ENCODE measurements at places on chromosomes 11 and 22. TPM values are rescaled to one million over a fixed set of nuclear protein-coding genes. Genes with fewer than 3 reads are reported as not detected.

GRCh38 chr22:23675502-23676415 lies 15.1 kb upstream of the RGL4 start:
- peak; percentile 5 for DNase-seq
- H3K27ac ChIP-seq = no peak overlapping the region
- H3K27me3 ChIP-seq = peaks cover 12% of the 10 kb centered on the region
- H3K4me1 ChIP-seq = peaks cover 8% of the 10 kb centered on the region
- H3K4me3 ChIP-seq = no peak overlapping the region

DNA sequence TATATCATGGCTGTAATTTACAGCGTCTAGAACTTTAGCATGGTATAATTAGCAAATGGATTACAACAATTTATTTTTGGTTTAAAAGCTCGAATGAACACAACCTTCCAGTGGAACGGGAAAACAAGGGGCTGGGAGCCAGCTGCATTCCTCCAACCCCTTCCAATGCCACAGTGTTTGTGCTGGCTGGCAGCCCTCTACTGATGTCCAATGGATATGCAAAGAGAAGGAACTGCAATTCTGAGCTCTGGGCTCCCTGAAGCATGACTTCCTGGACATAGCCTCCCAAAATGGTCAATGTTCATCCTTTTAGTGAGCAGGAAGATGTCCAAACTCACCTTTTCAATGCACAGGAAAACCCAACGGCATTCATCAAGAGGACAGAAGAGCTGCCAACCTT lies 288.3 kb downstream of the TENM4 start:
- H3K4me1 ChIP-seq = no peaks in the 10 kb centered on the region
- peaks cover 3% of the 10 kb centered on the region for H3K27me3 ChIP-seq
- no peak for DNase-seq
- H3K4me3 ChIP-seq = no peak overlapping the region
- H3K36me3 ChIP-seq = peaks cover 6% of the 10 kb centered on the region

- H3K4me3 ChIP-seq = no peak overlapping the region
- DNase-seq = no peak
- no peaks in the 10 kb centered on the region for H3K27me3 ChIP-seq
- H3K27ac ChIP-seq = no peak overlapping the region
These were observed 21.4 kb downstream of the CD44 start for GRCh38 chr11:35160246-35160824.

GRCh38 chr11:69193151-69193550 lies 37.4 kb downstream of the SMIM38 start:
- H3K36me3 ChIP-seq = peaks cover 25% of the 10 kb centered on the region
- H3K4me3 ChIP-seq = no peak overlapping the region
- H3K27me3 ChIP-seq = peaks cover 15% of the 10 kb centered on the region
- no peak overlapping the region for H3K27ac ChIP-seq
- no peak for DNase-seq
- H3K4me1 ChIP-seq = peaks cover 4% of the 10 kb centered on the region

GRCh38 chr11:3894128-3894731 lies 38.8 kb downstream of the STIM1 start:
- no peak overlapping the region for H3K27ac ChIP-seq
- no peaks in the 10 kb centered on the region for H3K36me3 ChIP-seq
- H3K4me3 ChIP-seq = no peak overlapping the region

- H3K4me3 ChIP-seq = no peak overlapping the region
- no peaks in the 10 kb centered on the region for H3K36me3 ChIP-seq
- H3K27ac ChIP-seq = no peak overlapping the region
- DNase-seq = no peak
These were observed 39.3 kb upstream of the RFPL3 start for GRCh38 chr22:32318361-32318760.

DNA sequence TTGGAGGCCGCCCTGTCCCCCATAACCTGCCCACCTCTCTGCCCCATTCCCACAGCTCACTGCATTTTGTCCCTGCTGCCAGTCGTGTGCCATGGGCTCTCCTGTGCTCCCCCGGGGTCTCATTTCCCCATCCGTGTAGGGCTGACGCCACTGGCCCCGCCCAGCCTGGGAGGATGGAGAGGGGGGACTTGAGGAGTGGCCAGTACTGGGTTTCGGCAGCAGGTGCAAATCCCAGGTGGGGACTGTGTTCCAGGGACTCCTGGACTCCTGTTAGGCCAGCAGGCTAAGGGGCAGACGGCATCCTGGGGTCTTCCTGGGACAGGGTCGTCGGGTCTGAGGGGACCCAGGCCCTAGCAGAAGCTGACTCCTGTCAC lies 1.2 kb upstream of the MYO7A start:
- peak overlapping the region; percentile 49 for H3K4me3 ChIP-seq
- H3K36me3 ChIP-seq = no peaks in the 10 kb centered on the region
- peaks cover 7% of the 10 kb centered on the region for H3K27me3 ChIP-seq
- no peak for DNase-seq
- H3K27ac ChIP-seq = no peak overlapping the region
- H3K4me1 ChIP-seq = peaks cover 15% of the 10 kb centered on the region

GRCh38 chr11:30326906-30327305 lies 4.0 kb downstream of the ARL14EP start:
- H3K4me3 ChIP-seq = no peak overlapping the region
- no peaks in the 10 kb centered on the region for H3K36me3 ChIP-seq

GRCh38 chr11:32894149-32894827 lies 1.7 kb downstream of the QSER1 start:
- H3K27ac ChIP-seq = peak overlapping the region; percentile 100
- peaks cover 22% of the 10 kb centered on the region for H3K27me3 ChIP-seq
- no peaks in the 10 kb centered on the region for H3K36me3 ChIP-seq
- peak overlapping the region; percentile 94 for H3K4me3 ChIP-seq

DNA sequence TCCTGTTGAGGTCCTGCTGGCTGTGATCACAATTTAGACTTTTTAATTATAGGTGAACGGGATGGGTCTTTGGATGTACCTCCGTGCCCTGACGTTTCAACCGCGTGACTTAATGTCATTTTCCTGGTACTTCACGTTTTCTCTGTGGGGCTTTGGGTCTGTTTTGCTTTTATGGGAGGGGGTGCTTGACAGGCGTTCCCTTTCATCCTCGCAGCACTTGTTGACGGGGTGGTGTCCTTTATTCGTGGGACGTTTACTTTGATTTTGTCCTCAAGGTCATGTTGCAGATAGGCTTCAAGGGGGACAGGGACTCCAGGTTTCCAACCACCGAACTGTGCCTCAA lies 994 bp downstream of the PPP6R3 start:
- DNase-seq = no peak
- H3K27me3 ChIP-seq = peaks cover 15% of the 10 kb centered on the region
- H3K4me3 ChIP-seq = peak overlapping the region; percentile 96
- peak overlapping the region; percentile 75 for H3K27ac ChIP-seq
- no peaks in the 10 kb centered on the region for H3K36me3 ChIP-seq

DNA sequence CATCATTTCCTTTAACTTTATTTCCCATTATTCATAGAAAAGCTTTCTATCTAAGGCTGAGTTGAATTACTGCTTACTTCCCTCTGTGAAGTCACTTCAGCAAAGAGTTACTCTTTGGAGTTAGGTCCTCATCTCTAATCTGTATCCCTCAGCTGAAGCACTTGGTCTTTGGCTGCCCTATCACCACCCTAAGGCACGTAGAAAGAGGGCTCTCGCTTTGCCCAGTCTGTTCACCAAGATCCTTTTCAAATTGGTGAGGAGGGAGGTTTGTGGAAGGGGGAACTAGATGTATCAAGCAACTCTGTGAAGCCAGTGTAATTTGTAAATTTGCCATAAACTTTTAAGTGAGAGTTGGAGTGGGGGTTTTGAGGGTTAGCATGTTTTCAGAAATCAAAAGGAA lies 43.4 kb downstream of the PAX6 start:
- H3K27me3 ChIP-seq = no peaks in the 10 kb centered on the region
- DNase-seq = no peak
- H3K27ac ChIP-seq = no peak overlapping the region
- peaks cover 9% of the 10 kb centered on the region for H3K4me1 ChIP-seq
- H3K36me3 ChIP-seq = no peaks in the 10 kb centered on the region

DNA sequence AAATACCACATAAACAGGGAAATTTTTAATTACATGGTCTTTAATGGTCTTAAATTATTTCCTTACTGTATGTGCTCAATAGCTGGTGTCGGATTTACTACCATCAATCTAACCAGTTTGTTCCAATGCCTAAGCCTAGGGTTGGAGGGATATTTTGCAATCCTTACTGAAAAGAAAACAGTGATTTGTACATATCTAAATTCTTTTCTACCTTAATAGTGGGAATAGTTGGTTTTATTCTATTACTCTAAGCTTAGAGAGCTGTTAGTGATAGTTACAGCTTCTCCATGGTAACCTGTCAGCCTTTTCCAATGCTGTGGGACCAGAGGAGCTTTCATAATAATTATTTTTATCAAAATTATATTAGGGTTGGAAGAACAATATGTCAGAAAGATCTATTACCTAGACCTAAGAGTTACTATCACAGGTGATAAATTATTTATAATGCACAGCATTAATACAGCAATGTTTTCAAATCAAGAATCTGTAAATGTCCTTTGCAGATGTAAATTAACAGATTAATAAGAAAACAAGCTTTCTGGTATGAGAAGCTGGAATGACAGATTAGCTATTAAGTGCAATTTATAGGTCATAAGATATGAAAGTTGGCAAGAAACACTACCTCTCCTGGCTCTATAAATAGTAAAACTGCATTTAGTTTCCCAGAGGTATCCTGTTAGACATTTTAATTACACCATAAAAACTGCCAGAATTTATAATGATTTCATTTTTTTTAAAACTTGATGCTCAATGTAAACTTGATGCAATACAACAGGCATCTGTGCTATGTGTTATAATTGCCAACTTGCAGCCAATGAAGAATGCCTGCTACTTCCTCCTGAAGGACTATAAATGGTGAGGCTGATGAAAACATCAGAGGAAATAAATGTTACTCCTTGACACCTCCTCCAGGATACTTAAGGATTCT lies 262.0 kb upstream of the PITPNB start:
- DNase-seq = no peak
- peaks cover 2% of the 10 kb centered on the region for H3K27me3 ChIP-seq
- H3K4me3 ChIP-seq = no peak overlapping the region
- H3K36me3 ChIP-seq = no peaks in the 10 kb centered on the region

DNA sequence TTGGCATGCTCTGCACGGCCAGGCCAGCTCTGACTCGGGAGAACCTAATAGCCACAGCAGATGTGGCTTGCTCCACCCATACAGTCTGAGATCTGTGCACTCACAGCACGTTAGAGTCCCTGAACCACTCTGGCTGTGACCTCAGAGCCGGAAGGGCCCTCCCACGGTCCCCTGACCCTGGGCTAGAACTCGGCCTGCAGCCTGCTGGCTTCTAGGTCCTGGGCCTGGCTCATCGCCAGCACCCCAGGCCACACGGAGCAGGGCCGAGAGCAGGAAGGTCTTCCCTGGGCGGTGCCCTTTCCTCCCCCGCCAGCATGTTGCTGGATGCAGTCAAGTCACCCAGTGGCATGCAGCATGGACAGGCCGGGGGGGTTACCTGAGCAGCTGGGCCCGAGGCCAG lies 35.3 kb upstream of the TTLL12 start:
- DNase-seq = peak; percentile 44
- H3K27ac ChIP-seq = no peak overlapping the region
- H3K4me3 ChIP-seq = no peak overlapping the region
- H3K4me1 ChIP-seq = peaks cover 26% of the 10 kb centered on the region

DNA sequence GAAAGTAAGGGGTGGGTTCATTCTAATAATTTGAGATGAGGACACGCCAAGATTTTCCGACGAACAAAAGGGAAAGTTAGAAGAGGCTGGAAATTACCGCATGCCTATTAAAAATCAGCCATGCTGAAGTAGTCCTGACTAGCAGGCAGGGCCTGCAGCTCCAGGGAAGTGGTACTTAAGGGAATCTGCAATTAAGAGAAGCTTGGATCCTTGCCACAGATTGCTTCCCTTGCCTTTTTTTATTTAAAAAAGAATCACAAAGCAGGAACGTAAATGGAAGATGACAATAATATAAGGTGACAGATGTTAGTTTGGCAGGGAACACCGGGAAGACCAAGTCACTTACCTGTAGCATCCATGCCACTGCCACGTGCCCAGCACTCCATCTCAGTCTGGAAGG lies 359.3 kb downstream of the CADM1 start:
- H3K4me3 ChIP-seq = no peak overlapping the region
- DNase-seq = no peak
- no peak overlapping the region for H3K27ac ChIP-seq

DNA sequence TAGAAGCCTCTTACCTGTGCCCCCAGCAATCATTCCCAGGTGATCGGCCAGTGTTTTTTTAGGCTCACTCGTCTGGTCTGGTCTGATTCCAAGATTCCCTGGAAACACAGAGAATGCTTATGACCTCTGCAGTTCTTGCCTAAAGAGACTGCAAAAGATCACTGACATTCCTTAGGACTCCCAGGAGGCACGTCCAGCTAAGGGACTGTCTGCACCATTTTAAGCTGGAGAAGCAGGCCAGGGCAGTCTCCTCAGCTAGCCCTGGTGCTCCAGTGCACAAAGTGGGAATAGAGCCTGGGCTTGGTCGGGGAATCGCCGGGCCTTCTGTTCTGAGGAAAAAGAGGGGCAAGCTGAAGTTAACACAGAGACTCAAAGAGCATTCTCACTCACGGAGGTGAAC lies 4.8 kb downstream of the CYB5R2 start:
- peaks cover 8% of the 10 kb centered on the region for H3K27me3 ChIP-seq
- H3K36me3 ChIP-seq = no peaks in the 10 kb centered on the region
- DNase-seq = no peak
- no peaks in the 10 kb centered on the region for H3K4me1 ChIP-seq
- H3K27ac ChIP-seq = no peak overlapping the region

- no peak overlapping the region for H3K4me3 ChIP-seq
- no peaks in the 10 kb centered on the region for H3K36me3 ChIP-seq
- H3K27ac ChIP-seq = no peak overlapping the region
- peaks cover 8% of the 10 kb centered on the region for H3K4me1 ChIP-seq
- DNase-seq = no peak
- H3K27me3 ChIP-seq = peaks cover 10% of the 10 kb centered on the region
These were observed 20.8 kb downstream of the TREH start for GRCh38 chr11:118658429-118659313.

DNA sequence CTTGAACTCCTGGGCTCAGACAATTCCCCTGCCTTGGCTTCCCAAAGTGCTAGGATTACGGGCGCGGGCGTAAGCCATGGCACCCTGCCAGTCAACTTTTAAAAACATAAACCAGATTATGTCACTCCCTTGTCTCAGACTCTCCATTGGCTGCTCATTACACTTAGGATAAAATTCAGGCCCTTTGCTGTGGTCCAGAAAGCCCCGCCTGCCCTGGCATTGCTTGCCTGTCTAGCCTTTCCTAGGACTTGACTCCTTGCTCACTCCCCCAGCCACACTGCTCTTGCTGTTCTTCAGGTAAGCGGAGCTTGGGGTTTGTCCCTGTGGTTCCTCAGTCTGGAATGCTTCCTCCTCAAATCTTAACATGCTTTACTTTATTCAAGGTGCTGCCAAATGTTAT lies 30.5 kb downstream of the DIXDC1 start:
- no peak overlapping the region for H3K27ac ChIP-seq
- H3K4me3 ChIP-seq = no peak overlapping the region
- no peak for DNase-seq

TRMU gene
- total RNA-seq = 60.8 TPM

ASPHD2 gene
- total RNA-seq = 19.0 TPM

C11orf52 gene
- total RNA-seq = not detected

PARVB gene
- 7.7 TPM for total RNA-seq

ZNF202 gene
- total RNA-seq = 18.2 TPM

LRRC56 gene
- total RNA-seq = 2.6 TPM

CCDC88B gene
- total RNA-seq = 83.6 TPM

MYBPC3 gene
- not detected for total RNA-seq

NCF4 gene
- total RNA-seq = not detected

MGAT3 gene
- total RNA-seq = 12.8 TPM

All from glutamatergic neuron (in vitro differentiated cells).